Aorta (tissue), 5 donors: ENCODE measurements at places on chromosomes 13 and 19. TPM values are rescaled to one million over a fixed set of nuclear protein-coding genes. Genes with fewer than 3 reads are reported as not detected.

DNA sequence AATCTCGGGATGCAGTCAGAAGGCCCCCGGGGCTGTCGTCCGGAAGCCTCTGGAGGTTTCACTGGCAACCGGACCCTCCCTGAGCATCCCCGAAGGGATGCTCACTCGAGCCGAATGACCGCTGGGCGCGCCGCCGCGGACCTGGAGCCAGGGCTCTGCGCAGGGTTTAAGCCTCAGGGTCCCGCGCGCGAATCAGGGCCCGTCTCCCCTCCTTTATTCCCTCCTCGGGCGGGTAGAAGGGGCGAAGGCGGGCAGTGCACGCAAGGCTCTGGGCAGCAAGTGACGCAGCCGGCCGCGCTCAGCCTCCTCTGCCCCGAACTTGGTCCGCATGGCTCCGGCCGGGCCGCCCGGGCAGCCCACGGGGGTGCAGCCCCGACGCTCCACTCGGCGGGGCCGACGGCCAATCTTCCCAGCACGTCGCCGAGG, 572 bp downstream of the SHISA2 start:
- no peak overlapping the region for H3K27ac ChIP-seq
- H3K4me1 ChIP-seq, result no peaks in the 10 kb centered on the region
- peak overlapping the region; percentile 19 for H3K4me3 ChIP-seq
- H3K36me3 ChIP-seq, result no peaks in the 10 kb centered on the region
- no peak for DNase-seq
- no peaks in the 10 kb centered on the region for H3K27me3 ChIP-seq

DNA sequence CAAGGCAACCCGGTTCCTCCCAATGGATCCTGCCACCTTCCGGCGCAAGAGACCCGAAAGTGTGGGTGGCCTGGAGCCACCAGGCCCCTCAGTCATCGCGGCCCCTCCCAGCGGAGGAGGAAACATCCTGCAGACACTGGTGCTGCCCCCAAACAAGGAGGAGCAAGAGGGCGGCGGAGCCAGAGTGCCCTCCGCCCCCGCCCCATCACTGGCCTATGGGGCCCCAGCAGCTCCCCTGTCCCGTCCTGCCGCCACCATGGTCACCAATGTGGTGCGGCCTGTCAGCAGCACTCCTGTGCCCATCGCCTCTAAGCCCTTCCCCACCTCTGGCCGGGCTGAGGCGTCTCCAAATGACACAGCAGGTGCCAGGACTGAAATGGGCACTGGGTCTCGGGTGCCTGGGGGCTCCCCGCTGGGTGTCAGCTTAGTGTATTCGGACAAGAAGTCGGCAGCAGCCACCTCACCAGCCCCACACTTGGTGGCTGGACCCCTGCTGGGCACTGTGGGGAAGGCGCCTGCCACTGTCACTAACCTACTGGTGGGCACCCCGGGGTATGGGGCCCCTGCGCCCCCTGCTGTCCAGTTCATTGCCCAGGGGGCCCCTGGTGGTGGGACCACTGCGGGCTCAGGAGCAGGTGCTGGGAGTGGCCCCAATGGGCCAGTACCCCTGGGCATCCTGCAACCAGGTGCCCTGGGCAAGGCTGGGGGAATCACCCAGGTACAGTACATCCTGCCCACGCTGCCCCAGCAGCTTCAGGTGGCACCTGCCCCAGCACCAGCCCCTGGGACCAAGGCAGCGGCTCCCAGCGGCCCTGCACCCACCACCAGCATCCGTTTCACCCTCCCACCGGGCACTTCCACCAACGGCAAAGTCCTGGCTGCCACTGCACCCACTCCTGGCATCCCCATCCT, 11.2 kb upstream of the PRR19 start:
- peaks cover 12% of the 10 kb centered on the region for H3K36me3 ChIP-seq
- H3K4me3 ChIP-seq, result no peak overlapping the region
- DNase-seq, result no peak
- H3K4me1 ChIP-seq, result no peaks in the 10 kb centered on the region
- no peak overlapping the region for H3K27ac ChIP-seq

- no peaks in the 10 kb centered on the region for H3K36me3 ChIP-seq
- no peak overlapping the region for H3K27ac ChIP-seq
- no peak overlapping the region for H3K4me3 ChIP-seq
- H3K27me3 ChIP-seq, result no peaks in the 10 kb centered on the region
Observed at GRCh38 chr13:77554069-77554468, 18.6 kb downstream of the SCEL start.

ZNF729 gene
- not detected for total RNA-seq
